ENCODE measurements at places on chromosomes 7 and 10. TPM values are rescaled to one million over a fixed set of nuclear protein-coding genes. Genes with fewer than 3 reads are reported as not detected.

Gene FAM180A
- total RNA-seq = not detected

Gene C10orf53
- total RNA-seq = not detected

Gene ABI1
- 64.4 TPM for total RNA-seq

Gene GIMAP2
- 3.7 TPM for total RNA-seq

Gene CYP3A5
- total RNA-seq = 1.6 TPM

Gene MGAM2
- not detected for total RNA-seq

Gene MYOF
- total RNA-seq = 2.9 TPM

Gene SSBP1
- total RNA-seq = 77.5 TPM

Gene ANKRD2
- total RNA-seq = not detected

Gene ADCYAP1R1
- total RNA-seq = 34.2 TPM

Gene DDC
- total RNA-seq = 0.82 TPM

Gene RAPGEF5
- 90.9 TPM for total RNA-seq

Gene PILRA
- total RNA-seq = 0.82 TPM

Gene CNNM1
- total RNA-seq = 2.4 TPM

Gene NEBL
- total RNA-seq = 64.0 TPM

Gene NOS3
- 0.82 TPM for total RNA-seq

Gene CLDN4
- not detected for total RNA-seq

Gene GPER1
- 1.6 TPM for total RNA-seq

Gene WDFY4
- total RNA-seq = 0.41 TPM

Gene HOXA10
- not detected for total RNA-seq

Gene CFAP46
- total RNA-seq = 2.0 TPM

Gene INSYN2A
- 15.9 TPM for total RNA-seq

Gene NKX6-2
- total RNA-seq = 0.41 TPM

Gene RBP4
- 9.0 TPM for total RNA-seq
